Activated CD8-positive, alpha-beta memory T cell treated with anti-CD3 and anti-CD28 coated beads for 1 hour (primary cell): ENCODE measurements at places on chromosomes 12 and 14.

DNA sequence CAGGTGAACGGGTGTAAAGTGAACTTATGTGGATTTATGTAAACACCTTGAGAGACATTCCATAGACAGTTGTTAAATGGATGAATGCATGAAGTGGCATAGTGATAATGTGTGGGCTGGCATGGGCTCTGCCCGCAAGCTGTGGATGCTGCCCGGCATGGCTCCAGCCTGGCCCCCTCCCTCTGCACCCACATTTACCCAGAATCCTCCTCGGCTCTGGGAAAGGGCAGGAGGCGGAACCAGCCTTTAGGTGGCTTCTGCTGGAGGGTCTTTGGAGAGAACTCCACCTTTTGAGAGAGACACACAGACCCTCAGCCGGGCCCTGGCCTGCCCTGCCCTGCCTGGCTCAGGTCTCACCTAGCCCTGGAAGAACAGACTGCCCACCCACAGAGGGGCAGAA lies 18.7 kb downstream of the RASAL1 start:
- DNase-seq = no peak

GRCh38 chr12:120290609-120291305 lies 946 bp downstream of the RNU4-2 start:
- DNase-seq = no peak

DNA sequence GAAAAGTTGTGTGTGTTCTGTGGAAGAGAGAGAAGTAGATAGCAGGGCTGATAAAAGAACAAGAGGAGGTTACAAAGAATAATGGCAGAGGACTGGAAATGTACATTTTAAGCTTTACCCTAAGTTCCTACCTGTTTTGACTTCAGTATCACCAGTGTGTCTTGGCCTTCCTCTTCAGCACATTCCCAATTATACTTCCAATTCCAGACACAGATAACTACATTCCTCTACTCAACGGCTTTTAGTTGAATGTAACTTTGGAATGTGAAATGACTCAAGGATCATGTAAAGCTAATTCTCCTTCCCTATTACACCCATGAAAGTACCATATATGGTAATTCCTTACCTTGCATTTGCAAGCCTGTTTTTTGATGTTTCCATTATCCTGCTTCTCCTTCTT lies 5.0 kb downstream of the MGST1 start:
- no peak for DNase-seq

- DNase-seq = peak; percentile 26
These were observed 35.7 kb upstream of the ATP2A2 start for GRCh38 chr12:110245369-110245772.

- no peak for DNase-seq
These were observed 272.5 kb upstream of the PRICKLE1 start for GRCh38 chr12:42862055-42862454.

DNA sequence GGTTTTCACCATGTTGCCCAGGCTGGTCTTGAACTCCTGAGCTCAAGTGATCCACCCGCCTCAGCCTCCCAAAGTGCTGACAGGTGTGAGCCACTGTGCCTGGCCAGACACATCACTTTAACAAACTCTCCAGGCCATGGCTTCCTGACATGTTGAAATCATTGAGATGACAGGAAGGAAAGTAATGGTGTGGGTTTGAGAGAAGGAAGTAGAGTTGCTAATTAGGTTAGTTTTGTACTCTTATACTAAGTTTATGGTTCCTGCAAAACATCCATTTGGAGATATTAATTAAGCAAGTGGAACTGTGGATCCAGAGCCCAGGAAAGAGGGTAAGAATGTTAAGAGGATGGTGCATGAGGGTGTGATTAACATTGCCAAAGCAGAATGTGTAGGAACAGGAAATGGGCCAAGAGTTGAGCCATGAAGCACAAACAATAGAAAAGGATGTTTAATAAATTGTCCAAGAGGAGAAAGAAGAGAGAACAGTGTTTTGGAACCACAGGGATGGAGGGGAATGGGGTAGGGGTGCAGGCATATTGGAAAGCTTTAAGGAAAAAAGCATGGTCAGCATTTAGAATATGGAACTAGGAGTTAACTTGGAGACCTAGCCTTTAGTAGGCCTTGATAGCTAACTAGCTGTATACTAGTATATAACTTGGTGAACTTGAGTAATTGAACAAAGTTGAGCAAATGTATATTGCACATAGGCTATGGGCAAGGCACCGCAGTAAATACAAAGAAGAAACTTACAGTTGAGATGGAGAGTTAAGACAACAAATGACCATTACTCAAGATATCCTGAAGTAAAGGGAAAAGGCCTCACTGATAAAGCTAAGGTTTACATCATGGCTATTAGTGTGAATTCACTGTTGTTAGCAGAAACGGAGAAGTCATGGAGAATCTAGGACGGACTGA lies 91.3 kb upstream of the DNM1L start:
- no peak for DNase-seq

DNA sequence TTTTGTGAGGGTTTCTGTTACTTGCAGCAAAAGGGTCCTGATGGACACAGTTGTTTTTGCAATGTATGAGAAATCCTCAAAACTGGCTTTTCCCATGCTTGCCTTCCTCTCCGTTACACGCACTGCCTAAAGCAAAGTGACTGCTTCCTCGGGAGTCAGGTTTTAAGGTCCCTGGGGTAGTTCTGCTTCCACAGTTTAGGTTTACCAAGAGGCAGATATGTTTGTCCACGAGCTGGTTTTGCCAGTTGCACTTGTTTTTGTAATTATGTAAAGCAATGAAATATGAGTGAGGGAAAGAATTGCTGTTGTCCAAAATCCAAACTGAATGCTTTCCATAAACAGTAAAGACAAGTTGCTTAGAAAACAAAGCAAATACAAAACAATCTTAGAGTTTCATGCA lies 290.7 kb upstream of the AMIGO2 start:
- DNase-seq = no peak

- no peak for DNase-seq
These were observed 10.3 kb upstream of the MYH7 start for GRCh38 chr14:23445773-23446172.
